Small intestine (tissue), 16 donors: ENCODE measurements at places on chromosomes 11 and 22.

DNA sequence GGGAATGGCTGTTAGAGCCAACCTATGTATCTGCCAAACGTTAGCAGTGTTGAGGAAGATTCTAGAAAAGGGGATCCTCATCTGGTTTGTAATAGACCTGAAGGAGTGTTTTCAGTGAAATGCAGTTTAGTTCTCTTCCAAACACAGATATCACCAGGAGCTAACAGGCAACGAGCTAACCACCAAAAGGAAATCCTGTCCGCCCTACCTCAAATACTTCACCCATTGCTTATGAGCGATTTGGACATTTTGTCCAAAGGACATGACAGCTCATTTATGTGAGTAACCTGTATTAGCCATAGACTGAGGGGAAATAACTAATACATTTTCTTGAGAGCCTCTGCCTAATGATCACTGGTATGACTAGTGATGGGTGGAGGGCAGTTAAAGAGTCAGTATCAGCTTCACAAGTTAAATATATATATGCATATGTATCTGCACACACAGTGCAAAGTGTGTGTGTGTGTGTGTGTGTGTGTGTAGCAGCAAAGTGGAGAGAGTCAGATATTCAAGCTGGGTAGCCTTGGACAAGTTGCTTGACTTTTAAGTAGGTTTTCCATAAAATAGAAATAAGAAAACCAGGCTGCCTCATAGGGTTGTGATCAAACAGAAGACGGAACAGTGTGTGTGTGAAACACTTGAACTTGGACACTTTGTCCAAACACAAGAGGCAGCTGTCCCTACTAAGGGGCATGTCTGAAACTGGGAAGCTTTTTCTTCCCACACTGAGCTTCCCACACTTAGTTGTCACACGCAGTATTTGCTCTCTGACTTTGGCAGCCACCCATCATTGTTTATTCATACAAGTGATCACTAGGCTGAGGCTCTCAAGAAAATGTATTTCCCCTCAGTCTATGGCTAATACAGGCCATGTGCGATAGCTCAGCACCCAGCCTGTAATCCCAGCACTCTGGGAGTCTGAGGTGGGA is 940 bp upstream of the C11orf91 start:
- peak; percentile 64 for DNase-seq

GRCh38 chr11:6604081-6604626 is 580 bp downstream of the ILK start:
- peak; percentile 48 for DNase-seq

DNA sequence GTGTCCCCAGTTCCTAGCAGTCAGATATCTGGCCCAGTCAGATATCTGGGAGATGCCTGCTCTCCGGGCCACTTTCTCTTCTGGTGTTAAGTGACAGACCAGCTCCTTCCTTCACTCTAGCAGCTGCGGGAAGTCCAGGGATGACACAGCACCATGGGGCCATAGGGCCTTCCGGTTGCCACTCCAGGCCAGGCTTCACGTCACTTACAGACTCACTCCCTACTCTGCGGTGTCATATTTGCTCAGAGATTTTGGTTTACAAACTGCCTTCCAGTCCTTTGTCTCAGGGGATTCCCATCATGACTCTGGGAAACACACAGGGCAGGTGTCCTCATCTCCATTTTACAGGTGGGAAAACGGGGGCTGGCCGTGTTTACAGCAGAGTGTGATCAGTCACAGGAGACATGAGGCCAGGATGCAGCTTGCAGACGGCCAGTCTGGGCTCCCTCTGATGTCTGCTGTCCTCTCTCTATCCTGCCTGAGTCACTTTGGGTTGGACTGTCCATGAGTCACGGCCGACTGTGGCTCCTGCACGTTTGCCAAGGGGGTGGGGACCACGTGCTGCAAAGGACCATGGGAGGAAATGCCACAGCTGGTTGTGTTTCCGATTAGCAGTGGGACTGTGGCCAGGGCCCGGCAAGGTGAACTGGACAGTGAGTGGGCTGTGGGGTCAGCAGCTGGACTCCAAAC is 8.2 kb upstream of the TBC1D22A start:
- DNase-seq: peak; percentile 77

DNA sequence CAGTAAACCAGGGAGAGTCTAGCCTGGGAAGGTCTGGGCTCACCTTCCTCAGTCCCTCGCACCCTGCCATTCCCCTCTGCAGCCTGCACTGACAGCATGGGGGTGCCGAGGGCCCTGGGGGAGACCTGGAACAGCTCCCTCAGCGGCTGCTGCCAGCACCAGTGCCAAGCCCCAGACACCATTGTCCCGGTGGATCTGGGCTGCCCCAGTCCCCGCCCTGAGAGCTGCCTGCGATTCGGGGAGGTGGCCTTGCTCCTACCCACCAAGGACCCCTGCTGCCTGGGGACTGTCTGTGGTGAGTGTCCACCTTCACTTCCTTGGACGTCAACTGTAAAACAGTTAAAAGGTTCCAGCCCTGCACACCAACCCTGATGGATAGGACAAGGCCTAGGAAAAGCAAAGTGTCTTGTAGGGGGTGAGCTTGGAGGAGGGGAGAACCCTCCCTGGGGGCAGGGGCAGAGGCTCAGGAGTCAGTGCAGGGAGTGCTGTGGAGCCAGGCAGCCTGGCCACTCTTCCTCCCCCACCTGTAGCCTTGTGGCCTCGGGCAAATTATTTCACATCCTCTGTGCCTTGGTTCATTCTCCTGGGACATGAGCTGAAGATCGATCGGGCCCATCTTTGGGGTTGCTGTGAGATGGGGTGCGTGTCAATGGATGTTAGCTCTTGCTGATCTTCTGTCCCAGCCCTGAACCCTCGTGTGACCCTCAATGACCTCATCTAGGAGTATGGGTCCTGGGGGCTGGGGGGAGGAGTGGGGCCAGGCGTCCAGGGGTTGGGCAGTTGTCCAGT is 85.2 kb upstream of the MYOD1 start:
- no peak for DNase-seq

DNA sequence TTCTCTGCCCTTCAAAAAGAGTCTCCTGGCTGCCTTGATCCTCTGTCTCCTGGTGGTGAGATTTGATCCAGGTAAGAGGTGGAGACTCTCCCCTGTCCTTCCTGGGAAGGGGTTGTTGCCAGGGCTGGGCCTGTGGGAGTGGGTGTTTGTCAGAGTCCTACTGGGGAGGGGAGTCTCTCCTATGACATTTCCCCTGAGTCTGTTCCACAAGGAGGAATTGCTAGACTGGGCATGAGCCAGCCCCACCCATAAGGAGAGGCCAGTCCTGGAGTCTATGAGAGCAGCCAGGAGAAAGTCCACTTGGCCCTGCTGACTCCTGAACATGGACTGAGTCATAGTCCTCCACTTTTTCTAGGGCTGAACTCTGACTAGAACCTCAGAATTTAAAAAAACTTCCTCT is 7.4 kb downstream of the PEX26 start:
- DNase-seq: peak; percentile 98
